ENCODE measurements at places on chromosomes 2 and 18. TPM values are rescaled to one million over a fixed set of nuclear protein-coding genes. Genes with fewer than 3 reads are reported as not detected.

The FSIP2 gene
- total RNA-seq: 0.04 TPM

The FER1L5 gene
- 0.13 TPM for total RNA-seq

The GREB1L gene
- total RNA-seq: 0.66 TPM

The COLEC12 gene
- 12.2 TPM for total RNA-seq

The IL1R2 gene
- 61.7 TPM for total RNA-seq

- DNase-seq: no peak
These were observed 22.9 kb downstream of the MARCHF4 start for GRCh38 chr2:216349366-216349765.

GRCh38 chr2:39660612-39661236 is 5.0 kb upstream of the TMEM178A start:
- DNase-seq: no peak

GRCh38 chr2:225052703-225053102 is 10.4 kb upstream of the DOCK10 start:
- no peak for DNase-seq

- no peak for DNase-seq
These were observed 408.8 kb downstream of the GALNT13 start for GRCh38 chr2:154280543-154280942.

GRCh38 chr2:151103551-151103950 is 158.1 kb downstream of the RBM43 start:
- no peak for DNase-seq

DNA sequence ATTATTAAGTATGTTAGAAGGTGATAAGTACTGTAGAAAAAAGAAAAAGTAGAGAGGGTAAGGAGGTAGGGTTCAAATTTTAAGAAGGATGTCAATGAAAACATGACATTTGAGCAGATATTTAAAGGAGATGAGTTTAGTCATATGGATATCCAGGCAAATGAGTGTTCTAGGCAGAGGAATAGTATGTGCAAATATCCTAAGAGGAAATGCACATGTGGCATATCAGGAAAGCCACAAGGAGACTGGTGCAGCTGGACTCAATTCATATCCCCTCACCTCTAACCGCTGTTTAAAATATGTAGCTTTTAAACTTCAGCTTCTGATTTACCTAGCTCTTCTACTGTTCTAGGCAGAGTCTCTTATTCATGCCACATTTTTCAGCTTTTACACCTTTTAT is 9.5 kb downstream of the AGPS start:
- no peak for DNase-seq

GRCh38 chr2:231795525-231796327 is 9.5 kb downstream of the COPS7B start:
- DNase-seq: no peak

GRCh38 chr18:50313031-50313607 is 25.6 kb upstream of the CXXC1 start:
- no peak for DNase-seq

- DNase-seq: no peak
These were observed 278.7 kb upstream of the PXDN start for GRCh38 chr2:2022941-2023586.

GRCh38 chr2:137207030-137207429 is 441.7 kb downstream of the THSD7B start:
- no peak for DNase-seq

GRCh38 chr2:11743366-11743765 is 3.1 kb upstream of the LPIN1 start:
- DNase-seq: no peak

- DNase-seq: no peak
These were observed 372.0 kb downstream of the CMPK2 start for GRCh38 chr2:6493669-6494068.

DNA sequence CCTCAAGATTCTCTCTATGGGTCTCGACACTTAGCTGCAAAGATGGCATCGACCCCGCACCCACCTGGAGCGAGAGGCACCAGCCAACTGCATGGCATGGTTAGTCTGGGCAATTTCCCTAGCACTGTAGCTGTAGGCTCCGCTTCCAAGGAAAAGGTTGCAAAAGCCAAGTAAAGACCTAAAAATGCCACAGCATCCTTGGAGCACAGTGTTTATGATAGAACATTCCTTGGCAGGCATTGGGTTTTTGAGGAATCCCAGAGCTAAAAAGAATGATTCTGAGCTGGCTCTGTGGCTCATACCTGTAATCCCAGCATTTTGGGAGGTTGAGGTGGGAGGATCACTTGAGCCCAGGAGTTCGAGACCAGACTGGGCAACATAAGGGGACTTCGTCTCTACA is 22.9 kb downstream of the QPCT start:
- DNase-seq: no peak

GRCh38 chr2:62569907-62570841 is 64.2 kb upstream of the TMEM17 start:
- no peak for DNase-seq

GRCh38 chr2:28586867-28587266 is 91.0 kb downstream of the PLB1 start:
- no peak for DNase-seq
